ENCODE measurements at places on chromosomes 2 and 18. TPM values are rescaled to one million over a fixed set of nuclear protein-coding genes. Genes with fewer than 3 reads are reported as not detected.

DNA sequence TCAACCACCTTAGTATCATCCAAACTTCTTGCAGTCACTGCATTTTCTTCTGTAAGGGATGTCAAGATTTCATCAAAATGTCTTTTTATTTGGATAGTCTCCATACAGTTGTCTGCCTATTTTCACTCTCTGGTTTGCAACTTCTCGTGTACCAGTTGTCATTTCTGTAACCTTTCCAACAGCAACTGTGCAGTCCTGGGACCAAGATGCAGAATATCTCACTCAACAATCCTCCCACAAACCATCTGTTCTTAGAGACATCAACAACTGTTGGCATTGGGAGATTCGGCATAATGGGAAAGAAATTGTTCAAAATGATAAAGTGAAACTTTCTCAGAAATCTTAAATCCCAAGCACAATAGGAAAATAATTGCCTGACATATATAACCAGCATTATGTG, 933.6 kb upstream of the SLC39A10 start:
- no peak for DNase-seq

DNA sequence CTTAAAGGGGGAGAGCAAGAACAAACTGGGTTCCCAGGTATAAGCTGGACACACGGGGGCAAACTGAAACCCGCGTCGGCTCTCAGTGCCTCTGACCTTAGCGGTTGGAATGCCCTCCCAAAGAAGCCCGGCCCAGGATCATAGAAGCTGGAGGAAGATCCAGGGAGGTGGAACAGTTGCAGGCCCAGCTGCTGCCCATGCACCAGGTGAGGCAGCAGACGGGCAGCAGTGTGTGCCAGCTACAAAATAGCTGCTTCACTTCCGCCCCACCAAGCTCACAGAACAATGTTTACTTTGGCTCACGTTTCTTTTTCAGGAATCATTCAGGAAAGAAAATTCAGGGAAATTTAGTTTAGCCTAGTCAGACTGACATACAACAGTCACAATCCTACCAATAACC, 3.9 kb upstream of the ERMN start:
- no peak for DNase-seq

DNA sequence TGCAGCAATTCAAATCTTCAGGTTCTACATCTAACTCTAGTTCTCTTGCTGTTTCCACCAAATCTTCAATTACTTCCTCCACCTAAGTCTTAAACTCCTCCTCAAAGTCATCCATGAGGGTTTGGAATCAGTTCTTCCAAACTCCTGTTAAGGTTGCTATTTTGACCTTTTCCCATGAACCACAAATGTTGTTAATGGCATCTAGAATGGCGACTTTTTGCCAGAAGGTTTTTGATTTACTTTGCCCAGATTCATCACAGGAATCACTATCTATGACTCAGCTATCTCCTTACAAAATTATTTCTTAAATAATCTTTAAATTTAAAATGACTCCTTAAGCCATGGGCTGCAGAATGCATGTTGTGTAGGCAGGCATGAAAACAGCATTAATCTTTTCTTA, 368.9 kb upstream of the TNP1 start:
- no peak for DNase-seq

DNA sequence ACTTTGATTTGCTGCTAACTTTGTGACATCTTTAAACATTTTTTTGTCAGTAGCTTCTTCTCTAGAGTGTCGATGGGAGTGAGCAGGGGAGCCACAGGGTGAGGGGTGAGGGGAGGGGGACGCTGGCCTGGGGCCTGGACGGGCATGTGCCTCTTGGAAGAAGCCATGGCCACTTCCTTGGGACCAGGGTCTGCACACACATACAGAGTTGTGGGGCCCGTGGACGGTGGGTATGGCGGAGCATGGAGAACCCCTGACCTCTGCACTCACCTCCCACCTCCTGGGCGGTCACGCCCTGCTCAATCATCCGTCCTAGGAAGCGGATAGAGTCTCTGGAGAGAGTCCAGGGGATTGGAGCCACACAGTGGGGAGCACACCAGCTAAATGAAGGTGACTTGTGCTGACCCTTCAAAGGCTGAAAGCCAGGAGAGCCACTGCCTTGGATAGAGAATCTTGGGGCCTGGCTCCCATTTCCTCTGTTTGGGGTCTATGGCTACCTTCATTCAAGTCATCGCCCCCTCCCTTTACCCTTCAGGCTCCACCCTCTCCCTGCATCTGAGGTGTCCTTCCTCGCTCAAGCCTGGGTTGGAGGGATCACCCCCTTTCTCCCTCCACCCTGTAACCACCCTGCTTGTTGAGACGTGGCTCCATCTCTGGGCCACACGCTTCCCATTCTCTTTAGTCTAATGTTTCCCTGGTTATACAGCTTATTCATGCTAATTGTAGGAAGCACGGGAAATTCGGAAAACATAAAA, 63.9 kb upstream of the HAAO start:
- DNase-seq: no peak

DNA sequence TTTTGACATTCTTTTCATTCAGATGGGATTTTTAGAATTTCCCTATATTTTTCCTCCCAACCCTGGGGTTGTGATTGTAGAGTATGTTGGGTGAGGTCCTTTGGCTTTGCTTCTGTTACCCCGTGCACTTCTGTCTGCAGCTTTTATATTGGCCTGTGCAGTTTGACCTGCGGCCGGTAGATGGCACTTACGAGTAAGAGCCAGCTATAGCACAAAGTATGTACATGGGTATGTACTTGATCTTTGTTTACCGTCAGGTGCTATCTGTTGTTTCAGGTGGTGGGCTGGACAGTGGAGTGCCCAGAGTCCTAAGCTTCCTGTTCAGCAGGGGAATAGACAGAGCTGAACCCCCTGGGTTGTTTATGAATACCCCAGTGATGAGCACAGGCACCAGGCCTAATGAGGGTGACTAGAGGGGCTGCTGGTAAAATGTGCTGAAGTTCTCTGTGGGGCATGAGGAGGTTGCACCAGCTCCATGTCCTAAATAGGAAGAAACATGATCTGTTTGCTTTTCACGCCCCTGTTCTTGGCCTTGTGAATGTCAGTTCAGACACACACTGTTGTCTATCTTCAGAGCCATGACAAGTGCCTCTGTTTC, 58.9 kb upstream of the THUMPD2 start:
- DNase-seq: no peak

PLGLB1 gene
- polyA plus RNA-seq: 5.4 TPM

FAM124B gene
- 2.1 TPM for polyA plus RNA-seq

DNA sequence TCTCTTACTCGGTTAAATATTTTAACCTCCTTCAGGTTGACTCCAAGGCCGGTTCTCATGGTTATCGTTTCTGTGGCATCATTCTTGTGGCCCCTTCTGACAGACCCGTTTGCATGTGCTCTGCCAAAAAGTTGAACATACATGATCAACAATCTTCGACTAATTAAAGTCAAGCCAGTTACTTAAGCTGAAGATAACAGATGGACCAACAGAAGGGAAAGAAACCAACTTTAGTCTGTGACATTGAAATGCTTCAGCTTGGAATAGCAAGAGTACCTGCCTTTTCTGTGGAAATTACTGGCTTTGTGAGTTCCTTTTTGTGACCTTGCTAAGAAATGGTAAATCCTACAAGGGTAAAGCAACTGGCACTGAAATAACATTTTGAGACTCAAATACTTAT, 1429.1 kb downstream of the LRP1B start:
- DNase-seq: no peak

EGR4 gene
- not detected for polyA plus RNA-seq
